Midbrain (tissue), 1 donor: ENCODE measurements at places on chromosomes 6 and 20.

GRCh38 chr20:37372441-37372840 is 26.5 kb downstream of the SRC start:
- no peak for DNase-seq

GRCh38 chr6:40906759-40907158 is 132.3 kb downstream of the UNC5CL start:
- no peak for DNase-seq

DNA sequence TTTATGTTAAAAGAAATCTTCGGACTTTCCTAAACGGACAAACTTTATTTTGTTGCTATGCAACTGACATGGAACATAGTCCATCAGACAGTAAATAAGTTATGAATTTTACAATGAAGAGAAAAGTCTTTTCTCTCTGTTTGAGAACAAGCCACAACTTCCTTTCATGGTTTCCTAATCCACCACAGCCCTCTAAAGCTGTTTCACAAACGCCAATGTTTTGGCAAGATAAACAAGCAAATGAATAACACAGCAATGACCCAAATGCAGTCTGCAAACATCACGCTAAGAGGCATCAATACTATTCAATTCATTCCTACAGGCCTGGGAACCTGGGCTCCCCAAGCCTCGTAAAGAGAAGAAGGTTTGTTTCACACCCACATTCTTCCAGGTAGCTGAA is 60.4 kb downstream of the HAO1 start:
- no peak for DNase-seq

GRCh38 chr6:13235339-13235738 is 93.0 kb downstream of the TBC1D7 start:
- no peak for DNase-seq

GRCh38 chr6:16754876-16755275 is 6.4 kb downstream of the ATXN1 start:
- no peak for DNase-seq

GRCh38 chr6:116513224-116513875 is 1.9 kb downstream of the CALHM5 start:
- no peak for DNase-seq

DNA sequence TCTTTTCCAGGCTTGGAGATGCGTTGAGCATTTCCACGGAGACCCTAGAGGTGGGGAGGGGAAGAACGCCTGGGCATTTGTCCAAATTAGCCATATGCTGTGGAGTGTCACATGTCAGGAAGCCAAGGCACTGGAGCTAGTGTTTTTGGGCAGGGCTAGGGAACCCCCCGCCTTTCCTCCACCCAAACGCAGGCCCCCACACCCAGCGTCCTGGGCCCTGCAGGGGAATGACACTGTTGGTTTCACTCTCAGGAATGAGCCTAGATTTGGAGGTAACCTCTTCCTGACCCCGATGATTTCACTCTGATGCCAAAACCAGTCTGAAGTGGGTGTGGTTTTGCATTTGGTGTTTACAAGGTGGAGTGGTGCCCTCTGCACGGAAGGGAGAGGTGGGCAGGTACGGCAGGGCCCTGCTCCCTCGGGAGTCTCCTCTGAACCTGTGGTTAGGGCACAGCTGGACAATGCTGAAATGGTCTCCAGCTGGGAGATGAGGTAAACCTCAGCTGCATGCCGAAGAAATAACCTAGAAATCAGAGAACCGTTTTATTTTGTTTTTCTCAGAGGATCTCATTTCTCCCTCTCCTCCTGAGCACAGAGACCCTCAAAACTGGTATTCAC is 29.5 kb downstream of the MTHFD1L start:
- DNase-seq = no peak

GRCh38 chr6:45504947-45505346 is 127.2 kb upstream of the SUPT3H start:
- no peak for DNase-seq

DNA sequence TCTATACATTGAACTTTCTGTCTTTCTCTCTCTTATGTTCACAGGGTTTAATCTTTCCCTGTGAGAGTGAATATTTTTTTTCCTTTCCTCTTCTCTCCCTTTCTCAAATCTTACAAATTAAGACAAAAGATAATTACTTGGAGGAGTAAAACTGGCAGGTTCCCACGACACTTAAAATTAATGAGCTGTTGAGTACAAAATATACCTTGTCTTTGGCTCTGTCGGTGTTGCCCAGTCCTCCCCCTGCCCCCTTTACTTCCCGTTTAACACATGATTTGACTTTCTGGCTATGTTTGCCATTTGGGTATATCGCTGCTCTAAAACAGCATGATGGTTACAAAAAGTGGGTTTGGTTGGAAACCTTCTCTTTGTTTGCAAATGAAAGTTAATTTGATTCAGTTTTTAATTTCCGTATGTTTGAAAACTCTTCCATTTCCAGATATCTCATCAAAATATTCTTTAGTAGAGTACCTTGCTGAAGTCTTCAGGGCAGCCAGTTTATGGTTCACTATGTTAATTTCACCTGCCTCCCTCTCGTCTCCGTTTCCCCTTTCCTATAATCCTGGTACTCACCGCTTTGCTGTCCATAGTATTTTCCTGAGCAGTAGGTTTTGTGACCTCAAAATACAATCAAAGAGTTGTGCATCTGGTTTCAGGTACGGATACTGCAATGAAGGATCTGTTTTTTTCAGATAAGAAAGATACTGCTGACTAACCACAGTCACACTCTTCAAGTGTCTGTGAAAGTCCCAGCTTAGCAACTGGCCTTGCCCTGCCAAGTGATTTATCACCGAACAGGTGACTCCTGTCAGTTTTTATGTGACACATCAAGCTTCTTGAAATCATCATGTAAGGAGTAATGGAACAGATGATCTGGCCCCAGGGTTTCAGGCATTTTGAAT is 181.2 kb downstream of the DTNBP1 start:
- DNase-seq = no peak

- DNase-seq = peak; percentile 7
Measured at GRCh38 chr20:34820805-34821578, 4.5 kb downstream of the NCOA6 start.

DNA sequence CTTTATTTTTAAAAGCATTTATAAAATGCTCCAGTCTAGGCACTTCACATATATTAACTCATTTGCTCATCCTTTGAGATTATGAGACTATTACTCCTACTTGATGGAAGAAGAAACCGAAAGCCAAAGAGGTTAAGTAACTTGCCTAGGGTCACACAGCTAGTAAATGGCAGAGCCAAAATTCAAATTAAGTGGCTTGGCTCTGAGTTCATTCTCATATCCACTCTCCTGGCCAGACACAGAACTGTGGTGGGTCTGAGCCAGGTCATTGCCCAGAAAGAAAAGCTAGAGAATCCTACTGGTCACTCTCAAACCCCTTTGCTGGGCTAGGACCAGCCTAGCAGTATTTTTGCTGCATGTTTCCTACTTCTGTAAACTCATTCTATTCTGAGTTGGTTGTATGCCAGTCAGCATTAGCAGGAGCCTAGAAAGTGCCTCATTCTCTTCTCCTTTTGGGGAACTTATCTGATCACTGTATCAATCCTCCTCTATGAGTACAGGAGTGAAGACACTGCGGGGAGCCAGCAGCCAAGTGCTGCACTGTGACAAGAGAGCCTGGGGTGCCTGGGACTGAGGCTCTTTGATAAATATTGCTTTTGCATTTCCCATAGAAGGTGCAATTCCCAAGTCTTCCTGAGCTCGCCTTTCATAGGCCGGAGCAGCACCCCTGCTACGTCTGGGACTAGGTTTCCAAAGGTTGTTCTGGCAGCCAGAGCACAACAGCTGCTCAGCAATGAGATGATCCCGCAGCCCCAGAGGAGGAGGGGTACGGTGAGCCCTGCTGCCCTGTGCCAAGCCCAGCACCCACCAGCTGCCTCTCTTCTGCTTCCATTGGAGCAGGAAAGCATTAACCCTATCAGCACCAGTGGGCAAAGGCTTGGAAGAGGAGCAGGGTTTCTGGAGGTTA is 728.3 kb downstream of the MAFB start:
- peak; percentile 7 for DNase-seq

DNA sequence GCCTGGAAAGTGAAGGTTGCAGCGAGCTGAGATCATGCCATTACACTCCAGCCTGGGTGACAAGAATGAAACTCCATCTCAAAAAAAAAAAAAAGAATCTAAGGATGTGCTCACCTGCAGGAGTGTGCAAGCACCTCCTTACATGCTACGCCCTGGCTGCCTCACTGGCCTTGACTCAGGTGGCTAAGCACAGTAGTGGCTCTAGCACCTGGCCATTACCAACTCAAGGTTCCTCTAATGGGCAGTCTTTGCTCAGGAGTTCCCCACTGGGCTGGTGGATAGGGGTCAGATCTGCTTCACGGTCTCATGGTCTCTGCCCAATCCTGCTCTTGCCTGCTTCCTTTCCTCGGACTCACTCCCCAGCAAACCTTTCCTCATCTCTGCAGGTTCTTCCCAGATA is 39.7 kb downstream of the KCNK17 start:
- DNase-seq = no peak

DNA sequence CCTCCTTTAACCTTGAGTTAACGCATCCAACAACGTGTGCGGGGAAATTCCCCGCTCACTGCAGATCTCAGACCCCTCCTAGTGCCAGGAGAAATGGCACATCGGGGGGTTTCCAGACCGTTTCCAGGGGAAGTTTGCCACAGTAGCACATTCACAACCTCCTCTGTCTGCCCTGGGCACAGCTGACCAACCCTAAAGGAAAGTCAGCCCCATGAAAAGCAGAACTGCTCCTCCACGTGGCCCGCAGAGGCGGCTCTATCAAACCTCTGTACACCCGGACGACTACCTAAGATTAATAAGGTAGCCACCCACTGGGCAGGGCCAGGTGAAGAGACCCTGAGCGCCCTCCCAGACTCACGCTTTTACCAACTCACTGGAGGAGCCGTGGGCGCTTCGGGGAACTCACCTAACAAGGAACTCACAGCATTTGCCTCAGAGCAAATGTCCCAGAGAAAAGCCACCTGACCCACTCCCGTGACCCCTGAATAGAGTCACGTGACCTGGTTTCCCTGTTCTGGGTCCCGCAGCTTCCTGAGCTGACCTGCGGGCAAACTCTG is 93.1 kb downstream of the PRND start:
- peak; percentile 14 for DNase-seq

- DNase-seq = no peak
Measured at GRCh38 chr6:80508885-80509630, 402.6 kb downstream of the BCKDHB start.

GRCh38 chr20:46332373-46333160 is 24.3 kb upstream of the CDH22 start:
- no peak for DNase-seq

GRCh38 chr6:110529355-110529754 is 52.9 kb upstream of the SLC22A16 start:
- no peak for DNase-seq

DNA sequence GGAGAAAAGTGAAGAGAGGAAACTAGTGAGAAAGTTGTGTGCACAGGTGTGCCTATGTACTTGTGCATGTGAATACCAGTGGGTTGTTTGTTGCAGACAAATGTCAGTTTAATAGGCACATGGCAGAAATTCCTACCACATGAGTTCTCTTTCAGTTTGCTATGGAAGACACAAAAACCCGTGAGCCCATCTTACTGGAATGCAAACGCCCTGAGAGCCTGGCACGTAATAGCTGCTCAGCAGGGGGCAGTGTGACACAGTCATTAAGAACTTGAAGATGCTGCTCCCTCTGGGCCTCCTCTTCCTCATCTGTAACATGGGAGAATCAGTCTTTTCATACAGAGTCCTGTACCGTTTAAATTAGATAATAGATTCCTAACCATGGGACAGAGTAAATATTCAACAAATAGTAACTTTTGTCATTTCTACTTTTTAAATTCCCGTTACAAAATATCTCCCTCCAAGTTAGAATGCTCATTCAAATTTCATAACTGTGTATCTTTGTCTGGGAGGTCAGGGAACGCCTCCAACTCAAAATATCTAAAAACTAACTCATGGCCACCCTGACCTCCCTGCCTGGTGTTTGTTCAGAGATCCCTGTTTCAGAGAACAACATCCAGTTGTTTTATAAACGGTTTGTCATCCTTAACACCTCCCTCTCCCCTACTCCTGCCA is 802.9 kb downstream of the MAFB start:
- no peak for DNase-seq

- DNase-seq = no peak
Measured at GRCh38 chr20:875115-875514, 41.0 kb downstream of the ANGPT4 start.

DNA sequence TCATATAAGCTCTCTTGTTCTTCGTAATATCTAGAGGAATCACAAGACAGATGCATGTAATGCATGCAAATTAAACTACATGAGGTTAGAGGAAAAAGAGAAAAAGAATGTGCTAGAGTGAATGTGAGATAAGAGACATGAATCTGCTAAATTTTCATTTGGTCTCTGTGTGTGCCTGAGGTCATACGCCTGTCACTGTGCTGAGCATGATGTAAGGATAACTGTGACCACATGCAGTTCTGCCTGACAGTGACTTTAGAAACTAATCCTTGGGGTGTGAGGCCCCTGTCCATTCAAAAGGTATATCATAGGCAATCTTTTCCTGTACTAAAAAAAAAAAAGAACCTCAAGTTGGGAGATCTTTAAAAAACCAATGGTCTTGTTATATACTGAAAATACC is 70.6 kb downstream of the SHPRH start:
- DNase-seq = no peak
